Activated T-helper 17 cell treated with anti-CD3 and anti-CD28 coated beads, Interleukin-2, amount 50 U/mL, for 72 hours (primary cell): ENCODE measurements at places on chromosomes 12 and 14. TPM values are rescaled to one million over a fixed set of nuclear protein-coding genes. Genes with fewer than 3 reads are reported as not detected.

Gene METTL25
- 12.1 TPM for total RNA-seq

Gene ABHD12B
- not detected for total RNA-seq

Gene CELA1
- not detected for total RNA-seq

Gene C12orf50
- 0.29 TPM for total RNA-seq

Gene RNASE3
- not detected for total RNA-seq

Gene C12orf56
- total RNA-seq: not detected

Gene NOS1
- not detected for total RNA-seq

Gene EXOC3L4
- total RNA-seq: not detected

Gene PLD4
- total RNA-seq: not detected

Gene SERPINA10
- not detected for total RNA-seq

Gene SMIM41
- not detected for total RNA-seq

Gene SERPINA12
- not detected for total RNA-seq
